ENCODE measurements at places on chromosomes 3 and 15. TPM values are rescaled to one million over a fixed set of nuclear protein-coding genes. Genes with fewer than 3 reads are reported as not detected.

Gene CRBN
- 39.8 TPM for total RNA-seq

Gene DLL4
- total RNA-seq: 0.12 TPM

Gene GOLGA8N
- total RNA-seq: 22.9 TPM

DNA sequence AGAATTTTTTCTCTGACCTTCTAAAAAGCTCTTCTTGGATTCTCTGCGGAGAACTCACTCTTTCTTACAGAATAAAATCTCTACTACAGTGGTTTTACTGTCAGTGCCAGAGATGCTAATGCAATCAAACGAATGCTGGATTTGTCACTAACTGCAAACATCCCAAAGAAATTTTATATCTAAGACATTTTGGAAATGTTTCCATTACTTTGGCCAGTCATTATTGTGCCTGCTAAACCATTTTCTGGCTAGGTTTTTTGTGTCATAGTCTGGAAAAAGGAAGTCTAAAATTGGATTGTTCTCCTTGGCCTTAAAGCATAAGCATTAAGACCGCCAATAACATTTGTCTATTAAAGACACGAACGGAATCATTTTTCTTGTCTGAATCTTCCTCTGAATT is 54.0 kb downstream of the PLOD2 start:
- no peak overlapping the region for H3K4me3 ChIP-seq
- no peak for DNase-seq
- no peaks in the 10 kb centered on the region for H3K27me3 ChIP-seq

DNA sequence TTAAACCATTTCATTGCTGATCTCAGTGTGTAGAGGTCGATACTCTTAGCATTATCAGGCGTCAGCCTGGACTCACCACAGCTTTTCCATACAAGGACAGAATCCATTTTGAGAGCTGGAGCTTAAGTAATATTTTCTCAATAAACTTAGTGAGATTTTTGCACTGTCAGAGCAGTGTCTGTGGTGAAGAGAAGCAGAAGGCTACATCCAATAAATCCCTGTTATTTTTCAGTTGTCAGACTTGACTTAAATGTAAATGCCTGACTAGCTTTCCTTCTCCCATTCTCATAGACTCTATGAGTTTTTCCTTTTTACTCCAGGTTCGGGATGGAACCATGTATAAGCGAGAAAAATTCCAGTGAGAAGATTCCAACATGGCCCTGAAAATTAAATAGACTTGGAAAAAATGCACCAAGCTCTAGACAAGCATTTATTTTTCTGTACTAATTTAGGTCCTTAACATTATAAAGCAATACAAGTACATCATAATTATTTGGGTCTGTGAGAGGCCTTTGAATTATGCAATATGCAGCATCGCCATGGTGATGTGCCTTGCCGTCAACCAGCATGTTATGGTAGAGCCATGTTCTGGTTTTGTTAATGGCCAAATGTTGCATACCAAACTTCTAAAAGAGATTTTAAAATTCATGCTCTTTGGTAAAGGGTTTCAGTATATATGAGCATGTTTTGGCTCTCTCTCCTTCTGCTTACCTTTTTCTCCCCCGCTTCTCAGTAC is 62.0 kb downstream of the RARB start:
- no peaks in the 10 kb centered on the region for H3K4me1 ChIP-seq
- no peaks in the 10 kb centered on the region for H3K27me3 ChIP-seq
- H3K36me3 ChIP-seq: no peaks in the 10 kb centered on the region

- H3K4me3 ChIP-seq: no peak overlapping the region
- DNase-seq: no peak
Measured at GRCh38 chr15:59594493-59594942, 17.1 kb upstream of the GCNT3 start.

DNA sequence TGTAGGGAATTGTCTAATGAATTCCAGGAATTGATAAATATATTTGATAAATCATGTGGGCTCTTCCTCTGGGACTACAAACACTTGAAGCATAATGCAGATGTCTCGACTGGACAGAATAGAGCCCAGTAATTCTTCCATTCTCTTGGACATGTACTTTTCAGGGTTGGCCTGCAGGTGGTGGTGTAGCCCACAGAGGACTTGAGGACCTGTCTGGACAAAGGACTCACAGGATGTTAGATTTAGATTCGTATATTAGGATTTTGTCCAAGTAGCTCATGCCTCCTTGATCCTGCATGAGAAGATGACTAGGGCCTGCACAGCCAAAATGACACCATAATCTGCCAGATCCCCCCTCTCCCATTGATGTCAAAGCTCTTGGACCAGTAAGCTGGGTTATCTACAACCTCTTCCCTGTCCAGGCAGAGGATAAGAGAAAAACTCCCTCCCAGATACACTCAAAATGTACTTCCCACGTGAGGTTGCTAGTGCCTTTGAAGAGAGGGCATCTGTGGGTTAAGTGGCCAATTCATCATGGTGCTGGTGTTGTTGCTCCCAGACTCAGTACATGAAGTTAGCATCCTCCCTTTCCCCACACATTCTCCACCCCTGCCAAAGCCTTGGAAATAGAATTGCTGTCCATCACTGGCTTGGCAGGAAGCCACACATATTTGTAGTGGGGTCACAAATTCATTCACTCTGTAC is 88.6 kb upstream of the ZNF280D start:
- no peaks in the 10 kb centered on the region for H3K36me3 ChIP-seq
- no peak overlapping the region for H3K27ac ChIP-seq
- no peaks in the 10 kb centered on the region for H3K27me3 ChIP-seq
- H3K4me1 ChIP-seq: peaks cover 4% of the 10 kb centered on the region
- DNase-seq: peak; percentile 52
- H3K4me3 ChIP-seq: no peak overlapping the region

DNA sequence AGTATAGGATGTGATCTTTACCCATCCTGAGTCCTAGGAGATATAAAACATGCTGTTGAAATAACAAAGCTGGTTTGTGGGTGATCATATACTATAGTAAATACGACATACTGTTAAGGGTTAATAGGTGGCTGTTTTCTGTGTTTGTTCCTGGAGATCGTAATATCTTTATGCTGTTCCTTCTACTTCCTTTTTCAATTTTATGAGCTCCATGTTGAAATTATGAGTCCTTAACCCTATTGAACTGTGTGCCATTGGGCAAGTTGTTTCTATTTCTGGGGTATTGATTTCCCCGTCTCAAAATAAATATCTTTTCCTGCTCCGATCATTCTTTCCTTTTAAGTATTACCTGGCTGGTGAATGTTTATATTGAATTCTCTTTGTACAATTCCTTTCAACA is 115.1 kb downstream of the LPP start:
- H3K4me1 ChIP-seq: peaks cover 9% of the 10 kb centered on the region
- H3K4me3 ChIP-seq: no peak overlapping the region
- DNase-seq: no peak
- H3K27me3 ChIP-seq: no peaks in the 10 kb centered on the region
- H3K36me3 ChIP-seq: peaks cover 5% of the 10 kb centered on the region
